SW 1271 (cell line): ENCODE measurements at places on chromosomes 5 and 9.

DNA sequence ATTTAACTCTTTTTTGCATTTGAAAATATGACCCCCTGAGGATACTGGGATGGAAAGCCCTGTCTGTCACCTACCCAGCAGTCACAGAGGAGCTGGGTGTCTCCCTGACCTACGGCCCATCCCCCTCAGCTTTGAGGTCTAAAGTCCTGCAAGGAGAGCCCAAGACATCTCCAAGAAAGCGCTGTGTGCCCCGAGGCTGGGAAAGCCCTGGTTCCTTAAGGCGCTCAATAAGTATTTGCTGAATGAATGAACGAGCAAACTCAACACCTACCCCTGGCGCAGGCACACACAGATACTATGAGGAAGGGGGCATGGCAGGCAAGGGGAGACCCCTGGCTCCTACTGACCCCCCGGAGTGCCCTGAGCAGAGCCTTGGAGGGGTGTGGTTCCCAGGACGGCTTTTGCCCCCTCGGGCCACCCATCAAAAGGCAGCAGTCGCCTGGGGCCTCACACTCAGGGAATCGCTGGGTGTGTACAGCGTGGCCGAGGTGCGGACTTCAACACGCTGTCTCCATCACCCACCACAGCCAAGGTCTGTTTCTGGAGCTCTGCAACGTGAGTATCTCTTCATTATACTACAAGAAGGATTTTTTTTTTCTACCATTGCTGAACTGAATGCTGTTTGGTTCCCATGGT, 211.6 kb downstream of the ERCC6L2 start:
- no peak for DNase-seq

DNA sequence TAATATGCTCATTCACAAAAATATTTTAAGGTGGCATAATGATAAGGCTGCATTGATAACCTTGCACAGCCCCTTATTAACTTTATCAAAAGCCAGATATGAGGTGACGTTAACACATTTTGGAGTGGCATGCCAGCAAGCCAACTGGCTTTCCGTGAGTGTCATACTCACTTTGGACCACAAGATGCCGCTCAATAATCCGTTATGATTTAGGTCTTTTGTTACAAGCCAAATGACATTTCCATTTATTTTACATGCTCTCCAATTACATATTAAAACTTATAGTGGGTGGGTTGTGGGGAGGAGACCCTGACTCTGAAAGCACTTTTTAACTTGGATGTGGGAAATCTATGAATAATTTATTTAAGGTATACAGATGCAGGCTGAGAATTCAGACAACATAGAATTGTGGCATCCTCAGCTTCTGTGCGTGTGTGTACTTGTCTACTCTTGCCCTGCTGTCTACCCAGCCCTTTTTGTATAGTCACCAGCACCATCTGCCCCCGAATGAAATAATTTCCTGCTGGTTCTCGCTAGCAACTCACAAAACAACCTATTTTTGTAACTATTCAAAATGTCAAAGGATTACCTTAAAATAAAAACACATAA, 305.1 kb downstream of the PSAT1 start:
- no peak for DNase-seq

DNA sequence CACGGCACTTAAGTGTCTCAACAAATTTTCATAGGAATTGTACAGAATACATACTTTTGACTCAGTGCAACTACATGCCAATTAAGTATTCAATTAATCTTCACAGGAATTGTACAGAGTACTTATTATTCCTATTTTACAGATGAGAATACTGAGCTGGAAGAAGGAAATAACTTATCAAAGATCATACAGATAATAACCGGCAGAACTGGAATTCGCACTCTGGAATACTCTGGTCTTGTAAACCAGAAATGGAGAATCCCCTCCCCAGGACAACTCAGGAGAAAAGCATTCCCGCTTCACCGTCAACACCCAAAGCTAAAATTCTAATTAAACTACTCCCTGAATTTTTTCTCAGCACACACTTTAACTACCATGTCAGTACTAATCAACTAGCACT, 112.7 kb downstream of the HOMER1 start:
- no peak for DNase-seq

- no peak for DNase-seq
These were observed 162.2 kb downstream of the GADD45G start for GRCh38 chr9:89766991-89767390.

GRCh38 chr9:81989700-81990099, 1.1 kb downstream of the SPATA31D1 start:
- no peak for DNase-seq

- DNase-seq, result no peak
These were observed 20.9 kb upstream of the SLC31A2 start for GRCh38 chr9:113129884-113130283.

- DNase-seq, result no peak
These were observed 107.2 kb downstream of the DRD1 start for GRCh38 chr5:175336781-175337180.

- DNase-seq, result no peak
These were observed 51.2 kb downstream of the CXXC5 start for GRCh38 chr5:139699351-139699750.

DNA sequence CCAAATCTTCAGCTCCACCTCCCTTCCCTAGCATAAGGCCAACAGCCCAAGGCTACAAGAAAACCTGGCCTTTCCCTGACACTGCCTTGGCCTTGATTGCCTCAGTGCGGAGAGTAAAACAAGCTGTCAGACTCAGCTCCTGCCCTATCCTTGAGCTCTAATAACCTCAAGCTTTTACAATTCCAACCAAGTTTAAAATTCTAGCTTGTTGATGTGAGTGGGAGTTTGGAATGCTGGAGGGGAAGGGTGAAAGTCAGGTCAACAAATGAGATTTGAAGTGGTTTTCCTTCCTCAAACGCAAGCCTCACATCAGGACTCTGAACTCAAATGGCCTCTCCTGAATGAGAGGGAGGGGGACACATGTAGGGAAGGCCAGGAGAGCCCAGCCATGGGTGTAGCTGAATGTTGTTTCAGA, 197.0 kb upstream of the VLDLR start:
- no peak for DNase-seq

DNA sequence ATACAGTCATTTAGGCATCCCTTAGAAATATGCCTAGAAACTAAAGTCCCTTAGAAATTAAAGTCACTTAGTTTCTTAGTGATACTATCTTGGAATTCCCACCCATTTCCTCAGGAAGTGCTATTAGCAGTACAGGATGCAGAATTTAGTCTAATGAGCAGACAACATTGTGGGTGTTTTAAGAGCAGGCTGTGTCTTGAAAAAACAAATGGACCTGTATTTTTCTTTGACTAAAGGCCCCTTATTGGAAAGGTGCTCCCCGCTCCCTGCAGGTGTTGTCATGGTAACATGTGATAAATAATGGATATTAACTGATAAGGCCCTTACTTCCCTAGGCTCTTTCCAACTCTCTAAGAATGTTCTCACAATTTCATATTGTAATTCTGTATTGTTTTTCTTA, 38.8 kb upstream of the STARD4 start:
- DNase-seq, result no peak

DNA sequence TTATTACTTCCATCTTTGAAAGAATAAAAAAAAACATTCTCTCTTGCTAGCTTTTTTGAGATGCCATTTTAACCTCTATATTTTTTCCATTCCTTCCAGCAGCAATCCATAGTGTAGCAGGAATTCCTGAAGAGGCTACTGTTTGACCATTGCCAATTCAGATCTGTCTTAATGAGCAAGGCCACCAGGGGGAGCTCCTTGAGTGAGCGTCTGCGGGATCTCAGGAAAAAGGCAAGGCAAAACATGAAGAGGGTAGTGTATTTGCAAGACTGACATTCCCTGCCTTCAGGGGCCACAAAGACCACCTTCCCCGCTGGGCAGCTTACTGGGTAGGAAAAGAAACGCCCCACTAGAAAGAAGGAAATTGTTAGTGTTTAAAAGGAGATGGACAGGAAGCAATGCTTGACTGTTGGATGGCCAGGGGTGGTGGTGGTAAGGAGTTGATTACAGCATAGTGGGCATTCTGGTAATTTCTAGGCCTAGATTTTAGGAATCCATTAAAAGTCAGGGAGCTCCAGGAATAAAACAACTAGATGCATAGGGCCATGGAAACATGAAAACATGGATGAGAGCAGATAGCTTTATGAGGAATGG, 206.6 kb upstream of the HAPLN1 start:
- peak; percentile 31 for DNase-seq

- no peak for DNase-seq
These were observed 49.6 kb downstream of the EPB41L4B start for GRCh38 chr9:109270971-109271925.

- no peak for DNase-seq
These were observed 709.8 kb downstream of the KCTD16 start for GRCh38 chr5:144880513-144880912.

DNA sequence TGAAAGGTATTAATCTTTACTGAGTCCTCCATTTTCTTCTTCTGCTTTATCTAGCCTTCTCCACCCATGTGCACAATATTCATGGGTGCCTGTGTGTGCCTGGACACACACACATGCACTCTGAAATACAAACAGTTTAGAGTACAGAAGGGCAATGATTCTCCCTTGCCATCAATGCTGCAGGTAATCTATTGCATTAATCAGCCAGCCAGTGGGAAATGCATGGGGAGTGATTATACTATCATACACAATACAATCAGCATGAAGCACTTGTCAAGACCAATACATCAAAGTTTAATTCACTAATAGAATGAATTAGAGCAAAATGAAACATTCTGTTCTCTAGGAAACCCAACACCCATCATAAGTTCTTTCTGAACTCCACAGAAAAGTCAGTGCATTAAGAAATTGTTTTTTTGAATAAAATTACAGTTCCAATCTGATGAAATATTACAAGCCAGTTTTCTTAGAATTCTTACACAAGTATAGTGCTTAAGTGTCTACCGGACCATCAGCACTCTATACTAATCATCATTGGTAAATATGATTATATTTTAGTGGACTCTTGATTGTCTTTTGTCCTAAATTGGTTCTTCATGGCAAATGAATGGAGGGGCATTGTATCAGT, 172.2 kb downstream of the ZSWIM6 start:
- DNase-seq, result no peak

DNA sequence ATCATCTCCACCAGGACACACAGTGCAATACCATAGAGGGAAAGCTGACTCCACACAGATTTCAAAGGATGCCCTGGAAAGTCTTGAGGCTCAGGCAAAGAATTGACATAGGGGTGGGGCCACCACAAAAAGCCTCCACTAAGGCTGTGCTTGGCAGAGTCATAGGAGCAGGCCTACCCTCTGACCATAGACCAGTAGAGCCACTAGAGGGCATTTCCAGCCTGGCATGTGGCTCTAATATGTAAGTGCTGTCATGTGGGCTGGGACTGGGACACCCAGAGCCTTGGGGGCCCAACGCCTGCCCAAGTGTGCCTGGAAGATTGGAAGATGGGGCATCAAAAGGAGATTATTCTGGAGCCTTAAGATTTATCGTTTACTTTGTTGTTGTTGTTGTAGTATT, 726.0 kb downstream of the DNAH5 start:
- peak; percentile 7 for DNase-seq

DNA sequence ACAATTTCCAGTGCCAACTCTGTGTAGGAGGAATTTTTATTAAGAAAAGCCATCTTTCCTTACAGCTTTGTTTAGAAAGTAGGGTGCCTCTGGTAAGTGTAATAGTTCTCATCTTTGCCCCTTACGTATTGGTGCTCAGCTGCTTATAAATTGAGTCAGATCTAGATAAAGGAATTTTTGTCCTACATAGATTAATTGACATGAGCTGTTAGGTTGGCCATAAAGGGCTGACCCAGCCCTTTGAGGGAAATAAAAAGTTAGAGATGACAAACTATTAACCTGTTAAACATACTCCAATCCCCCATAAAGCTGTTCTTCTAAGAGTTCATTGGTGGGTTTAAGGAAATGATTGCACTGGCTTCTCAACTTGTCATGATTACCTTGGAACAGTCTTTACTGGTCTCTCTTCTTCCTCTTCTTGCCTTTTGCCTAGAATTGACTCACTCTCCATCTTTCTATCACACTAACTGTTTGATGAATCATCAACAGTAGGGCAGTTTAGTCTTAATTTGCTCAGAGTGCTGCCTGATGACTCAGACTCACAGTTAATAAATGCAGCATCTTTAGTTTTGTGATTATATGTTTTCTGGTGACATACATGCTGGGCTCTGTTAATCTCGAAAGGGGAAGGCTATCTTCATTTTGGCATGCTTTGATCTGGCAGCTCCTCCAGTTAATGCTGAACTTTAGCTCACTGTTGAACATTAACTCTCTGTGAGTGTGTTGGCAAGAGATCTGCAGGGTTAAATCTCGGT, 51.7 kb downstream of the ARHGAP26 start:
- peak; percentile 88 for DNase-seq

DNA sequence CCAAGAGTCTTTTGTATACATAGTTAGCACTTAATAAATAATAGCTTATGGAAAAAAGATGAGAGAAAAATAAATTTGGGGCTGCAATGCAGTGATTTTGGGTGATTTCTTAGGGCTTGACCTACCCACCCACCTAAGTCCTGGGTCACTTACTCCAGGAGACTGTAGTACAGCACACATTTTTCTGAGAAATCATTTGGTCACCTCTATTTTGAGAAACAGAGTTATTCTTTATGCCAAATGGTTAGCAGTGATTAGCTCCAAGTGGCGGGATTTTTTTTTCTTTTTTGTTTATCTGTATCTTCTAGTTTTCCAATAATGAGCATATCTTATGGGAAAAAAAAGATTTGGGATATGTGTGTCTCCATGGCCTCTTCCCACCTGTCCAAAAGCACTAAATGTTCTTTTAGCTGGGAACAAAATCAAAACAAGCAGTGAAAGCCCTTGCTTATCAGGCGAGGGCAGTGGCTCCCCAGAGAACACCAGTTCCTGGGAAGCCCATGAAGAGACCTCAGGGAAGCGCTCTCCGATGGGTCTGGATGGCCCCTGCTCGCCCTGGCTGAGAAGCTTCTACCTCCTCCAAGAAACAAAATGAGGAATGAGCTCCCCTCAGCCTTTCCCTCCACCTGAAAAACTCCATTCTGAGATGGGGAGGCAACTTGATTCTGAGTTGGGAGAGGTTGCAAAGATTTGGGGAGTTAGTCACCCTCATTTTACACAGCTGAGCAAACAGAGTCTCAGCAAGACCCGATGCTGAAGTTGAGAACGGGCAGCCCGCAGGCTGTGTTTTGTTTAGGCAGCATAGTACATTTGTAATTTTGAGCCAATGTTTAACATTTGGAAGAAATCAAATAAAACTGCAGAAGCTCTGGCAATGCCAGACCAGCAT, 69.9 kb downstream of the CYFIP2 start:
- no peak for DNase-seq

- no peak for DNase-seq
These were observed 1981.7 kb upstream of the NUDT12 start for GRCh38 chr5:105544300-105544699.

- no peak for DNase-seq
These were observed 17.5 kb downstream of the TMEM161B start for GRCh38 chr5:88251048-88251711.

DNA sequence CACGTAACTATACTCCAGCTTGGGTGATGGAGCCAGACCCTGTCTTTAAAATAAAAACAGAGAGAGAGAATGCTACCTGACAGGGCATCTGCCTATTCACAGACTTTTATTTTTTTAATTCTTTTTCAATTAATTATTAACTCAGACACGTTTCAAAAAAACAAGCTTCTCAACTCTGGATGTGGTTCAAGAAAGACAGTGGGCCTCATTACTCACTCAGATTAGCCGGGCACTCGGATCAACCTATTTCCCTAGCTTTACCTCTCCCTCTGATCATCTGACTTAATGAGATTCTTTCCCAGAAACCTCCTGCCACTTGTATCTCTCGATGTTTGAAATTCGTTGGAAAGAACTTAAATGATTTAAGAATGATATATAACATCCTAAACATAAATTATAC, 134.1 kb downstream of the TRPM6 start:
- DNase-seq, result no peak
